CD4-positive, alpha-beta T cell treated with Interleukin-6 at 100 ng/mL for 8 hours (primary cell): ENCODE measurements at places on chromosomes 6 and 20.

- DNase-seq = no peak
Observed at GRCh38 chr20:63064310-63064709, 57.5 kb upstream of the BHLHE23 start.

- no peak for DNase-seq
Observed at GRCh38 chr6:151147118-151147832, 92.5 kb upstream of the AKAP12 start.

DNA sequence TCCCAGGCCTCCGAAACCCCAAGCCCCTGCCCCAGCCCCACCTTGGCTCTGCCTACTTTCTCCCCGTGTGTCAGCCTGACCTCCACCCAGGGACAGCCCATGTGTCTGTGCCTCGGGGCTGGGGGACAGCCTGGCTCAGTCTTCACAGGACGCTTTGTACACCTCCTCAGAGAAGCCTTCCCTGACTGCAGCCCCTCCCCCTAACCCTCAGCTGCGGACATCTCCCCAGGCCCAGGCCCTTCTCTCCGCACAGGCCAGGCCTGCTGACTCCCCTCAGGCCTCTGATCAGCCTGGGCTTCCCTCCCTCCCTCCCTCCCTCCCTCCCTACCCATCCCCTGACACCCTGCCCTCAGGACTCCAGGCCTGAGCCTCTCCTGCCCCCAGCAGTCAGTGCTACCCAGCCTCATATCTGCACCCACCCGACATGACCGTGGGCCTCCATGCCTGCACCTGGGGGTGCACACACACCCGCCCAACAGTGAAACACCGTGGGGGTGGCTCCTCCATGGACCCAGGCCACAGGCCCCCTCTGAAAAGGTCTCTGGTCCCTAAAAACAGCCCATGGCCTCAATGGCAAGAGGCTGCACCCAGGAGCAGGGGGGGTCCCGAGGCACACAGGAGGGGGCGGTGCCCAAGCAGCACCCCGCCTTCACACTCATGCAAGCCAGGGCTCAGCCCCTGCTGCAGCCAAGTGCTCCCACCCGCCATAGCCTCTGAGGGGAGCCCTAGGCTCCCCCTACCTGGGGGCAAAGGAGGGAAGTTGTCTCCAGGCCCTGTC, 12.9 kb downstream of the LAMA5 start:
- no peak for DNase-seq

DNA sequence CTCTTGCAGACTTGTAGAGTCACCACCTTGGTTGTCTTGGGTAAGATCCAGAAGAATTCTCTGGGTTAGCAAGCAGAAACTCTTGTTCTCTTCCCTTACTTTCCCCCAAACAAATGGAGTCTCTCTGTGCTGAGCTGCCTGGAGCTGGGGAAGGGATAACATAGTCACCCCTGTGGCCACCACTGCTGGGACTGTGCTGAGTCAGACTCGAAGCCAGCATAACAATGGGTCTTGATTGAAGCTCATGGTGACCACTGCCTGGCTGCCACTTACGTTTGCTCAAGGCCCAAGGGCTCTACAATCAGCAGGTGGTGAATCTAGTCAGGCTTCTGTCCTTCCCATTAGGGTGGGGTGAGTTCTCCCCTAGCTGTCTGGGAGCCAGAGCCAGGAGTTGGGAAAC, 15.4 kb upstream of the ERVFRD-1 start:
- no peak for DNase-seq

DNA sequence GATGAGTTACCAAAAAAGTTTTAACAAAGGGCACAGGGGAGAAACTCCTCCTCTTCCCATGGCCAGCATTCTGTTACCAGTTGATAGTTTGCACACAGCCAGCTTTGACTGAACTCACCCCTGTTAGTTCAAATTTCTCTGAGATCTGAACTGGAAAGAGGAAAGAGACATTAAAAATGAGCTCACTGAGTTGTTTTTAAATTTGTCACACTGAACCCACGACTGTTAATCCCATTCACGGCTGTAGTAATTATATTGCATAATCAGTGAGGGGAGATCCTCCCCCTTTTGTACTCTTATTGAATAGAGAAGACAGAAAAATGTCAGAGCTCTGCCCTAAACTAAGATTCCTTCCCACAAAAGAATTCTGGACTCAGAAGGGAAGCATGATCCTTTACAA, 17.5 kb upstream of the DSP start:
- DNase-seq = no peak

DNA sequence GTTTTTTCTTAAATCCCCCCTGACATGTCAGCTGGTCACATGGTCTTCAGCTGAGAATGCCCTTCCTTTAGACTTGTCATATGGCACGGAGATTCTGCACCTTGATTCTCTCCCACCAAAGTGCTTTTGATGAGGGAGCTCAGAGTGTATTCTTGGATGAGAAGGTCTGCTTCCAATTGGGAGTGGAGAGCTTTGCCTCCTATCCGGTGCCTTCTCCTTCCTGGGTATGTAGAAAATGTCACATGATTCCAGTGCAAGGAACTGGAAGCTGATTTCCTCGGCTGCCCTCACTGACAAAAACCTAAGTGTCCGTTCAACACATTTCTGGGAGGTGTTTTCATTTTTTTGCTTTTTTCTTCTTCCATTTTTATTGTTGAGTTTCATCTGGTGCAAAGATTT, 197.2 kb downstream of the TFAP2C start:
- DNase-seq = no peak

- peak; percentile 51 for DNase-seq
Observed at GRCh38 chr20:5191829-5192569, 65.2 kb downstream of the CDS2 start.

- no peak for DNase-seq
Observed at GRCh38 chr6:169207482-169207881, 46.2 kb downstream of the THBS2 start.

- DNase-seq = no peak
Observed at GRCh38 chr20:34525342-34525708, 9.1 kb downstream of the DYNLRB1 start.
